Stimulated activated CD4-positive, alpha-beta T cell treated with anti-CD3 and anti-CD28 coated beads, Interleukin-15, amount 100 ng/mL, for 24 hours (primary cell): ENCODE measurements at places on chromosomes 3 and 15.

DNA sequence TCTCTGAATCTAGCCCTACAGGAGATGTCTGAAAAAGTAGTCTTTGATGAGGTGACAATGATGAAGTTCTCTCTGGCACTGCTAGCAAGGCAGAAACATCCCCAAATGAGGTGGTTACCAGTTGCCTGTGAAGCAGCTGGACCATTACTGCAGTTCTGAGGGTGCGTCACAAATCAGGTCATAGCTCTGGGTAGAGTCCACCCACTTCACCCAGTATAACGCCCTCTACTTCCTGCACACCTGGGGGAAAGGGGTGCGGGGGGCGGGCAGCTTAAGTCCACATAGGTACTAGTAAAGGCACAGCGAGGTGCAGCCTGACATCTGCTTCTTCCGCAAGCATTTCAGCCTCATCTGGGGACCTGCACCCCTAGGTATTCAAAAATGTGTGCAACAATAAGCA, 13.4 kb upstream of the SATB1 start:
- DNase-seq = peak; percentile 65

GRCh38 chr15:56254265-56254664, 10.6 kb upstream of the RFX7 start:
- DNase-seq = no peak

DNA sequence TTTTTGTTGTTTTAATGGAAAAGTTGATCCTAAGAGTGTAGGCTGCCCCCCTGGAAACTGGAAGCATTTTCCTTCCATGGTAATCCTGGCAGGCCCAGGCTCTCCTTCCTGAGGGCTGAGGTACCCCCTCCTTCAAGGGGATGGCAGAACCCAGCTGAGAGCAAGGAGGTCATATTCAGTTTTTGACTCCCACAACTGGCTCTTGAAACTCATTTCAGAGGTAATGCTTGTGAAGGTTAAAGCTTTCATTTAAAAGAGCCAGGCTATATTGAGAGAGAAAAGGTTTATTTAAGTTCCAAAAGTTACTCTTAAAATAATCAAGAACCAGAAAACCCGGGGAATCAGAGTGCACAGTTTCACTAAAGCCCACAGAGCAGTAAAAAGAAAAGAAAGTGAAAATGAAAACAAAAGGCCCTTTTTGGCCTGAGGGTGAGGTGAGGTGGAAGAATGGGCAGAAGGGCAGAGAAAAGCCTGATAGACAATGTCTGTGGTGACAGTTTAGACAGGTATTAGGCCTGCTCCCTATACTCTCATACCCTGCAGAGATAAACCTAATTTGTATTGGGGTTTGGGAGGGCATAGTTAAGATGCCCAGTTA, 47.0 kb upstream of the RBP1 start:
- no peak for DNase-seq

GRCh38 chr15:31396881-31397560, 70.4 kb downstream of the KLF13 start:
- no peak for DNase-seq

- DNase-seq = peak; percentile 65
Observed at GRCh38 chr3:186506857-186507256, 37.3 kb downstream of the CRYGS start.

DNA sequence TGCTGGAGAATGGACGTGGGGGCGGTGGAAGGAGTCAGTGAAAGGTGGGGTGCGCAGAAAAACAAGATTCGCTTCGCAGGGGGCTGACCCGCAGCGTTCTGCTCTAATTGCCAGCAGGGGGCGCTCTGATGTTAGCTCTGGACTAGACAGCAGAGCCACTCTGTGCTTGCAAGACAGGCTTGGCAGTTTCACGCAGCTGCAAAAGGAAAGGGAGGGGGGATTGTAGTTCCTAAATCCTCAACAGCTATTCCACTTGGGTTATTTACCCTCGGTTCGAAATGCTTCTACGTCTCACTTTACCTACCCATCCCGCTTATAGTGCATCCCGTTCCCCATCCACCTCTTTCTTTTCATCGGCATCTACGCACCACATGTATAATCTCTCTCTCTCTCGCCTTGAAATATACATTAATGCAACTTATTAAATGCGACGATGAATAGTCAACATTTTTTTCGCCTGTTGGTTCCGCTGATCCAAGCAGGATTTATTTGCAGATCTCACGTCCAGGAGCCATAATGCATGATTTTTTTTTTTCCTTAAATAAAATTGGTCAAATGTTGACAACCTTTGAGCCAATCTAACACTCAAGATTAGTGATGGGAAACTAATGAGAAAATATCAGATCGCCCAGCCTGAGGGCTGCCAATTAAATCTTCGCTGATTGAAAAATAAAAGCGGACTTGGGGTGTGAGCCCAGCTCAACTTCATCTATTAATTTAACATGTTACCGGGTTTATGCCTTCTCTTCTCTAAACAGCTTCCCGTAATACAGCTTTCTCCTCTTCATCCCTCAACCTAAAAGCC, 216.4 kb downstream of the MEIS2 start:
- peak; percentile 83 for DNase-seq

DNA sequence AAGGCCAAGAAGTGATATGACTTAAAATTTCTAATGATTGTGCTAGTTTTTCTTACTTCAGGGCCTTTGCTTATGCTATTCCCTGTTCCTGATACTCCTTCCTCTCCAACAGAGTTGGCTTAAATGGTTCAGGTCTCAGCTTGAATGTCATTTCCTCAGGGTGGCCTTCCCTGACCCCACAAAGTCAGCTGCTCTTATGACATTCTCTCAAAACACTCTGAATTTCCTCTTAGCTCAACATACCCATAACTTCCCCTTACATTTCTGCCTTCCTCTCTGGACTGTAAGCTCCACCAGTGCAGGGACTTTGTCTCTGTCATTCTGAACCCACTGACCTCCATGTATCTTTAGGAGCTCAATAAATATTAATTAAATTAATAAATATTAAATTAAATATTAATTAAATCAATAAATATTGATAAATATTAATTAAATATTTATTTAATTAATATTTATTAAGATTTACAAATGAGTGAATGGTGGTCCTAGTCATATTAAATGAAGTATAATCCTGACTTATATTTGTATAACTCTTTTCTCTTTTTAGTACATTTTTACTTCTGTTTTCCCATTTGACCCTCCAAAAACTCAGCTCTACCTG, 17.9 kb upstream of the TMCC1 start:
- DNase-seq = no peak

GRCh38 chr3:66525771-66526170, 24.9 kb upstream of the LRIG1 start:
- DNase-seq = no peak

DNA sequence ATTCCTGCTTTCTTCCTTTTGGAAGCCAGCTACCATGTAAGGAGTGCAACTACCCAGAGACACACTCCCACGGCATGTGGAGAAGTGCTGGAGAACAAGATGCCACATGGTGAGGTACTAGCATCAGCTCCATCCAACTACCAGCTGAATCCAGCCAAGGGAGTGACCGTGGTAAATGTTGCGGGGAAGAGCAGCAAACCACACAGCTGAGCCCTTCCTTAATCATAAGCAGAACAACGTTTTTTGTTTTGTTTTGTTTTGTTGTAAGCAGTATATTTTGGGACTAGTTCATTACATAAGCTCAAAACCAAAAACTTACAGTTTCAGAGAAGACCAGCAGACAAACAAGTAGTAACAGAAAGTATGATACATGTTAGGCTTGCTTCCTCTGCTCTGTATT, 212.6 kb upstream of the ATP10A start:
- no peak for DNase-seq

DNA sequence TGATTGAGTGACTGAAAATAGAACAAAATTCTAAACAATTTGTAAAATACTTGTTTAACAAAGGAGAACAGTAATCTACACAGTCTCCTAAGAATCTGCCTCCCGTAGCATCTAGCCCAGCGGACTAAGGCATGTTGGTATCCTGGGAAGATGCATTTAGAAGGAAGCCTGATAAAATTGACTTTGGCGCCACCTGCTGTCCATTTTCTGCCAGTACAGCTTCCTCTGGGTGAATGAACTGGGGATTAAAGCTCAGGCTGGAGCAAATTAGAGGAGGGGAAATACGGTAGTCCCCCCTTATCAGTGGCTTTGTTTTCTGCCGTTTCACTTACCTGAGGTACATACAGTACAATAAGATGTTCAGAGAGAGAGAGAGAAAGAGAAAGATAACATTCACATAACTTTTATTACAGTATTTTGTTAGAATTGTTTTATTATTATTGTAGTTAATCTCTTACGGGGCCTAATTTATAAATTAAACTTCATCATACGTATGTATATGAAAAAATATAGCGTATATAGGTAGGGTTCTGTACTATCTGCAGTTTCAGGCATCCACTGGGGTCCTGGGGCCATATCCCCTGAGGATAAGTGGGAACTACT, 191.6 kb downstream of the GAP43 start:
- DNase-seq = peak; percentile 74

DNA sequence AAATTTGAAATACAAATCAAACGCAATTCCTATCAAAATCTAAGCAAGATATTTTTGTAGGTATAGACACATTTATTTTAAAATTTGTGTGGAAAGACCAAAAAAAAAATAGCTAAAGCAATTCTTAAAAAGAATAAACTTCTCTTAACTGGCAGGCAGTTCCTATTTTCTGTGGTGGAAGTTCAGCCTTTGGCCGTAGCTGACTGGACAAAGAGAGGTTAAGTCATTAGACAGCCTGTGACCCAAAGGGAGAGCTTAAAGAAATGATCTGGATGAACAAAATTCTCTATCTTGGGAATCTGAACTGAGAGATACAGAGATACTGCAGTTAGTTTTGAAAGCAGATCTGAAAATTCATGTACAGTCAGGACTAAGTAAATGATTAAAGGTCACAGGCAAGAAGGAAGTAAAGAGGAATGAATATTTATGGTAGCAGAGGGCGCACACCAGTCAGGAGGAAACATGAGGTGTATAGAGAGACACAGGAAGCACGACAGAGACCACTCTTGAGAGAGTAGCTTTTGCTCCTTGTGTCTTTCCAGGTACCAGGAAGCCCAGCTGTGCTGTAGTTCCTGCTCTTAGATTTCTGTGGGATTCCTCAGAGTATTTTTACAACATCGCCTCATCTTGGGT, 57.5 kb downstream of the TPRG1 start:
- DNase-seq = no peak
